ENCODE measurements at places on chromosomes 16 and 17.
A peak's percentile ranks its signal among the peaks of the same experiment; 100 is the strongest.

DNA sequence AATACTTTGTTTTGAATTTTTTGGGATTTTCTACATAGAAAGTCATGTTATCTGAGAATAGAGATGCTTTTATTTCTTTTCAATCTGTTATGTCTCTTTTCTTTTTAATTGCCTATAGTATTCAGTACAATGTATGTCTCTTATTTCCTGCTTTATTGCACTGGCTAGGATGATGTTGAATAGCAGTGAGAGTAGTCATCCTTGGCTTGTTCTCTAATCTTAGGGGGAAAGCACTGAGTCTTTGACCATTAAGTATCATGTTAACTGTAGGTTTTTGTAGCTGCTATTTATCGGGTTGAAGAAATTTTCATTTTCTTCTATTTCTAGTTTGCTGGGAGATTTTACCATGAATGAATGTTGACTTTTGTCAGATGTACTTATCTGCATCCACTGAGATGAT, 10.0 kb upstream of the ABCA3 start:
- no peak for DNase-seq

GRCh38 chr17:19359856-19360255, 2.7 kb downstream of the B9D1 start:
- no peak for DNase-seq

DNA sequence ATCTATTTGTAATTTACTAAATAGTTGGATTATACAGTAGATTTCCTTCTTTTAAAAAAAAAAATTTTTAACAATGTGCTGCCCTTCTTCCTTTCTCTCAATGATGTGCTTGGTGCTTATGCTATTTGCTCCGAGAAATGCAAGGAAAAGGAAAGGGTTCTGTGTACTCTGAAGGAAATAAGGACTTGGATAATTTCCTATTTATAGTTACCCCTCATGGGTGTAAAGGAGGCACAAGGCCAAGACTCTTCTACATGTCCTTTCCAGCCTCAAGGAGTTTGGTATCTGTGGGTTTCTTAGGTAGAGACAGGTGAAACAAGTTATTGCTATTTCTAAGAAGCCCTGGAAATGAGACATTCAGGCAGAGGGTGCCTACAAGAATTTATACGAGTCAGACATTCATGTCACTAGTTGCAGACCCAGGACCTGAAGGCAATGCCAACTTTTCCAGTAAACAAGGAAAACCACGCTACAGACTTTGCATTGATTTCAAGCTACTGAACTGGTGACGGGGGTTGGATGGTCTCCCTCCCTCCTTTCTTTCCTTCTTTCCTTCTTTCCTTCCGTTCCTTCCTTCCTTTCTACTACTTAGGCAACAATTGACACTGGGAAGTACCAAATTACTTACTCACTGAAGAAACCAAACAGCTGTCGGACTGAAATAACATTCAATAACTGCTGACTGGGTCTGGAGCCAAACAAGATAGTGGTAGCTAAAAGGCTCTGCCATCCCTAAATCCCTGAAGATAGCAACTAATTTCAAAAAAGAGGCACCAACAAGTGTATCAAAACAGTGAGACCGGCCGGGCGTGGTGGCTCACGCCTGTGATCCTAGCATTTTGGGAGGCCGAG, 33.8 kb upstream of the GHDC start:
- no peak for DNase-seq

DNA sequence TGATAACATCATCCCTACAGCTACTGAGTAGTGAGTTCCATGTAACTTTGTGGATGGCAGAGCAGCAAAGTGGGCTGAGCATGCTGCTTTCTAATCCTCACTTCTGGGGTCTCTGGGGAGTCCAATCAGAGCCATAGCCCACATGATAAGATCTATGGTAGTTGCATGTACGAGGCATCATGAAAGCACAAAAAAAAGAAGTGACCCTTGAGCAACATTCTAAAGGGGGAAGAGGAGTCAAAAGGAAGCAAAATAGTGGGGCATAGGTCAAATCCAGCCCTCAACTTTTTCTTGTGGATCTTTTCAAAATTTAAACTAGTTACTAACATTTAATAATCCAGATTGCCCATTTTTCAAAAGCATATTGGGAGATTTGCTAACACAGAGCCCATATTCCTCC, 208.5 kb upstream of the TOX3 start:
- DNase-seq = no peak

DNA sequence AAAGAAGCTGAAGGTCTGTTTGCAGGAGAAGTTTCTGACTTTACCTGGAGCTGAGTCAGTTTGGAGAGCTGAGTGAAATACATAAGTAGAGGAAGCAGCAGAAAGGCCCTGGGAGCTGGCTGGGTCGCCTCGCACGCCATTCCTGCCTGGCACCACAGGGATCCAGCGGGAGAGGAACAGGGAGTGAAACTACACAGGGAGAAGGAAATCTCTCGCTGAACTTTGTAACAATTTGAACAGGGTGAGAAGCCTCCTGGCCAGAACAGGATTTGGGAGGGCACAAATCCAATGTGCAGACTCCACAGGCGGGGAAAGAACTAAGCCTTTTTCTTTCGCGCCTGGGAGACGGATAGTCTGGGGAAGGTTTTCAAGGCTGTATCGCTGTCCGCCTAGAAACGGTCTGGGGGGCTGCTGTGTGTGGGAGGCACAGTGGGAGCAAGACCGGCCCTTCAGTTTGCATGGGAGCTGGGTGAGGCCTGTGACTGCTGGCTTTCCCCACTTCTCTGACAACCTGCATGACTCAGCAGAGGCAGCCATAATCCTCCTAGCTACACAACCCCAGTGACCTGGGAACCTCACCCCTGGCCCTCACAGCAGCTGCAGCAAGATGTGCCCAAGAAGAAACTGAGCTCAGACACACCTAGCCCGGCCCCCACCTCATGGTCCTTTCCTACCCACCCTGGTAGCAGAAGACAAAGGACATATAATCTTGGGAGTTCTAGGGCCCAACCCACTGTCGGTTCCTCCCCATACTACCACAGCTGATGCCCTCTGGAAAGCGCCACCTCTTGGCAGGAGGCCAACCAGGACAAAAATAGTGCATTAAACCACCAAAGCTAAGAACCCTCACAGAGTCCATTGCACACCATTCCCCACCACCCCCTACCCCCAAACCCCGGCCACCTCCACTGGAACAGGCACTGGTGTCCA, 778.6 kb downstream of the KCNJ2 start:
- no peak for DNase-seq

DNA sequence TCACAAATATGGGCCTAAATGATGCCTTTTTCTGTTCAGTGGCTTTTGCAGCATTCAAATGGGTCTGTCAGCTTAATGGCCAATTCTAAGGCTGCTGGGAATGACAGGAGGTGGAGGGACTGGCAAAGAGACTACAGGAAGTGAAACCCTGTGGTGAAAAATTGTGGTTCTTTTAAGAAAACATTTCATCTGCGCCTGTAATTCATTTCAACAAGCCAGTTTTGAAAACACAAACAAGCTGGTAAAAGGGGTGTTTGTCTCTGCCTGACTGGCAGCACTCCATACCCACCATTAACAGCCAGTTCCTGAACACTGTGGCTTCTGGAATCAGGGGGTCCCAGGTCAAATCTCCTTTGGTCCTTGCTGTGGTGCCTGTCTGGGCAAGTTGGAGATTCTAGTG, 3.6 kb upstream of the KDM8 start:
- DNase-seq = no peak

GRCh38 chr17:60145006-60145935, 4.5 kb upstream of the CA4 start:
- no peak for DNase-seq

- no peak for DNase-seq
Measured at GRCh38 chr17:73320601-73321264, 8.9 kb upstream of the CDC42EP4 start.

GRCh38 chr17:1629504-1630310, 1.1 kb upstream of the SLC43A2 start:
- DNase-seq = peak; percentile 53

GRCh38 chr17:9533441-9533840, 42.2 kb downstream of the STX8 start:
- DNase-seq = no peak

GRCh38 chr17:29568331-29569244, at the start of gene TP53I13:
TP53I13 (plus strand) TSS chr17:29568701; CDS start chr17:29568759, 58 bp downstream.
- peak; percentile 85 for DNase-seq

GRCh38 chr17:57313097-57313835, 56.9 kb downstream of the MSI2 start:
- no peak for DNase-seq

- no peak for DNase-seq
Measured at GRCh38 chr16:67443265-67443664, 12.3 kb downstream of the HSD11B2 start.

DNA sequence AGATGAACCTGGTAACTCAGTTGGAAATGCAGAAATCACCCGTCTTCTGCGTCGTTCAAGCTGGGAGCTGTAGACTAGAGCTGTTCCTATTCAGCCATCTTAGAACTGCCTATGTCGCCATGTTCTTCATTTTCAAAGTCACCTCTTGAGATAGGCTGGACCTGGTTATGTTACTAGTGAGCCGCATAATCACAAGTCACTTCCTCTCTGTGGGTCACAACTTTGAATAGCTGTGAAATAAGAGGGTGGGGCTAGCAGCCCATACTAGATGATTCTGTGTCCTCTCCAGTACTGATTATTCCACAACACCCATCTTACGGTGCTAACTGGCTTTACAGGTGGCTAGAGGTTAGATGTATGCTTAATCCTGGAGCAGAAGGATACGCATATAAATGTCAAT, 74.2 kb downstream of the VPS53 start:
- no peak for DNase-seq

- DNase-seq = no peak
Measured at GRCh38 chr16:31869511-31870201, 4.0 kb upstream of the ZNF267 start.

- no peak for DNase-seq
Measured at GRCh38 chr16:67749436-67750078, 30.4 kb upstream of the GFOD2 start.

GRCh38 chr16:29745121-29745852, 503 bp downstream of the C16orf54 start:
- DNase-seq = no peak

DNA sequence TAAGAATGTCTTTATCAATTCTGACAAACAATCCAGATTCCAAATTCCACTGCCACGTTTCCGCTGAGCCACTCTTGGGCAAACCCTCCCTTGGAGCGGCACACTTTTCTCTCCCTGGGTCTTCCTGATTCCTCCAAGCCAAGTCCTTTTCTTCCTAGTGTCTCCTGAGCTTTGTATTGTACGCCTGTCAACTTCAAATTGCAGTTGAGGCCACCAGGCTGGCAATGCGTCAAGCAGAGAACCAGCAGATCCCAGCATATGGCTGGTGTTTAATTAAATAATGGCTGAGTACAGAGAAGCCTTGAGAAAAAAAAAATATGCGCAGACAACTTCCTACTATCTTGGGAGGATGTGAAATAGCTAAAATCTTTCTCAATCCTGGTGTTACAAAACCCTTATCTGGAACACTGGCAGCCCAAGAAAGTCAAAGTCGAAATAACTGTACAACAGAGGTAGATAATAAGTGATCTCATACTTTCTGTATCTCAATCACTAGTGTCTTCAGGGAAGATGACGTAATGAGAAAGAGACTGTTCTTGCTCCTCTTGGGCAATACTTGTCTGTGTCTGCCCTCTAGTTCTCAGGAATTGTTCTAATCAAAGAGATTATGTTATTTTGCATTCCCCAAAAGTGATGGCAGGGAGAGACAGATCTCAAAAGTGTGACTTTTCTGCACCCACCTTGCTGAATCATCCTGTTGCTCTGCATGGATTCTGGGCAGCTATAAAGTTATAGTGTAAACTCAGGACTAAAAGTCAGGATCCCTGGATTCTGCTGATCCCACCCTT, 15.0 kb downstream of the SMIM36 start:
- DNase-seq = no peak
